ENCODE measurements at places on chromosomes 7 and 10. TPM values are rescaled to one million over a fixed set of nuclear protein-coding genes. Genes with fewer than 3 reads are reported as not detected.

TRPV5 gene
- total RNA-seq: not detected

KEL gene
- not detected for total RNA-seq

DOCK4 gene
- 10.4 TPM for total RNA-seq

VWA2 gene
- 0.86 TPM for total RNA-seq

SORCS1 gene
- total RNA-seq: not detected

C10orf71 gene
- not detected for total RNA-seq

GIMAP6 gene
- not detected for total RNA-seq

NANOS1 gene
- total RNA-seq: 0.09 TPM

HOXA2 gene
- 0.43 TPM for total RNA-seq

GNG11 gene
- 11.2 TPM for total RNA-seq

CDHR1 gene
- total RNA-seq: not detected

EPHA1 gene
- total RNA-seq: 0.09 TPM

GPER1 gene
- 3.6 TPM for total RNA-seq

SLC16A12 gene
- total RNA-seq: 0.16 TPM

GOT1 gene
- total RNA-seq: 12.8 TPM

GRID1 gene
- total RNA-seq: not detected

GDF10 gene
- total RNA-seq: 152 TPM

VIPR2 gene
- not detected for total RNA-seq

NDUFB8 gene
- total RNA-seq: 235 TPM

PTPRZ1 gene
- total RNA-seq: not detected

MOGAT3 gene
- total RNA-seq: not detected

SSBP1 gene
- total RNA-seq: 158 TPM

DDC gene
- total RNA-seq: not detected

LRRD1 gene
- total RNA-seq: not detected

FAM107B gene
- total RNA-seq: 24.1 TPM

BMS1 gene
- total RNA-seq: 14.0 TPM

MACROH2A2 gene
- 11.0 TPM for total RNA-seq

CPEB3 gene
- total RNA-seq: 0.43 TPM

INHBA gene
- total RNA-seq: 7.9 TPM

GPRIN2 gene
- total RNA-seq: not detected

CALHM3 gene
- not detected for total RNA-seq

OIT3 gene
- total RNA-seq: 0.32 TPM

SOSTDC1 gene
- not detected for total RNA-seq

PRPS1L1 gene
- not detected for total RNA-seq

ENTPD1 gene
- total RNA-seq: 0.60 TPM

PON1 gene
- not detected for total RNA-seq

COL26A1 gene
- total RNA-seq: not detected

KCNH2 gene
- 0.17 TPM for total RNA-seq

CNPY1 gene
- not detected for total RNA-seq

ANAPC16 gene
- 45.2 TPM for total RNA-seq

ABCA13 gene
- 3.0 TPM for total RNA-seq

LIPN gene
- not detected for total RNA-seq

DNAJC12 gene
- 2.3 TPM for total RNA-seq

AQP1 gene
- 1.4 TPM for total RNA-seq

NPY gene
- not detected for total RNA-seq

IFIT1B gene
- under 0.01 TPM for total RNA-seq

MIOS gene
- 19.1 TPM for total RNA-seq

All from bronchial smooth muscle cell (primary cell).